ENCODE measurements at places on chromosomes 13 and 19.
A peak's percentile ranks its signal among the peaks of the same experiment; 100 is the strongest.

DNA sequence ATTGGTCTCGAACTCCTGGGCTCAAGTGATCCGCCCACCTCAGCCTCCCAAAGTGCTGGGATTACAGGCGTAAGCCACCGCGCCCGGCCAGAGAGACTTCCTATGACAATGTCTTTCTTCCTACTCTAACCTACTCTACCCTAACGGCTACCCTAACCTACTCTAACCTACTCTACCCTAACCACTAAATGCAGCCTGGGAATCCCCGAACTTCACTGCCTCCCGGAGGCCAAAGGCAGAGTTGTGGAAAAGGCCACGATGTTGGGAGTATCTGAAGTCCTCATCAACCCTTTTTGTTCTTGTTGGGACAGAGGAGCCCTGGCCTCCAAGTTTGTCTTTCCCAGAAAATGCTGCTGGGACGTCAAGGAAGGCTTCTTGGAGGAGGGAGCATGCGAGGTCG, 967 bp upstream of the NR2C2AP start:
- no peak for DNase-seq

DNA sequence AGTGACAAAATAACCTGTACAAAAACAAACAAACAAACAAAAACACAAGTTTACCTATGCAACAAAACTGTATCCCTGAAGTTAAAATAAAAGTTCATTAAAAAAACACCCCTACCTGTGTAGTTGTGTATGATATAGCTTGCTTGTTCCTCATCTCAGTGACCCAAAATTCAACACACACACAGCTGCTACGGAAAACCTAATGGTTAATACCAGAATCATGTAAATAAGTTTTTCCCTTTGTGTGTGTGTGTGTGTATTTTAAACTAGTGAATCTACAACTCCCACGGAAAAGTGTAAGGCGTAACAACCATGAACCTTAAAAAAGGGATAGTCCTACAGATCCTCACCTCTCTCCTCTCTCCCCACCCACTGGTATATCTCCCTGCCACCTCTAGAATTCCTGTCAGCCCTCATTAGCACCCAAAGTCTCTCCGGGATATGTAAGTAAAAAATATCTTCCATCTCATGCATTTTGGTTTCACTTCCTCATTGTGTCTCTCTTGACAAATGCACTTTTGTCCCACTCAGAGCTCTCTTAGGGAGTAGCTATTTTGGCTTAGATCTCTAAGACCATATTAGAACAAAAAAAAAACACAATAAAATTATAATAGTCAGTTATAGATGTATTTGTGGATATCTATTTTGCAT, 2236.5 kb downstream of the PCDH9 start:
- DNase-seq, result no peak

DNA sequence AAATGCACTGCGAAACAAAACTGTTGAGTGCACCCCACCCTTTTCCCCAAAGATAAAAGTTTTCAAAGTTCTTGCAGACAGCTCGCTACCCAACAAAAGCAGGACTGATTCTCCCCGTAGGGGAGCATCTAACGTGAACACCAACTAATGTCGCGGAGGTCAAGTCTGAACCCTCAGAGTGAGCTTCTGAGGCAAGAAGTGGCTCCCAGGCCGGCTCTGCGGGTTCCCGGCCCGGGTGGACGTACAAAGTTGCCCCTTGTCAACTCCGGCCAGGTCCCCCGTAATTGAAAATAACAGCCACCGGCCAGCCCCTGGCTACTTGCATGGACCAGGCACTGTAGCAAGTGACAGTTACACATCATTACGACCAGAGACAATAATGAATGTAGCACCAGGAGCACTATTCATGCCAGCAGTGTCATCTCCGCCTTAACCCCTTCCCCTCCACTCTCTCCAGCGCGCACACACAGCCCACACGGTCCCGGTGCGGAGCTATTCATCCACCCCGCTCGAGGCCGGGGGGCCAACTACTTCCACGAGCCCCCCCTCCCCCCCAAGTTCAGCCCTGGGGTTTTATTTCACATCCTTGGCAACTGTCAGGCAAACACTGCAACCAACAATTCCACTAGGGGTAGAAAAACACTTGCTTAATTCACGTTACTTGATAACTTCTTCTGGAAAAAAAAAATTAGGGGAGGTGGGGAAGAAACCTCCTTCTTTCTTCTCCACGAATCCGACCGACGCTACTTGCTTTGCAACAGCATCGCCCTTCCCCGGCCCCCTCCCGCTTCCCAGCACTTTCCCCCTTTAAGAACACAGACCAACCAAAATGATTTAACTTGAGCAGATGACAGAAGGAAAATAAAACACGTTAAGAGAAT, 1.2 kb downstream of the KLF12 start:
- peak; percentile 51 for DNase-seq

- DNase-seq, result no peak
Observed at GRCh38 chr19:8115805-8116396, 33.5 kb downstream of the FBN3 start.

DNA sequence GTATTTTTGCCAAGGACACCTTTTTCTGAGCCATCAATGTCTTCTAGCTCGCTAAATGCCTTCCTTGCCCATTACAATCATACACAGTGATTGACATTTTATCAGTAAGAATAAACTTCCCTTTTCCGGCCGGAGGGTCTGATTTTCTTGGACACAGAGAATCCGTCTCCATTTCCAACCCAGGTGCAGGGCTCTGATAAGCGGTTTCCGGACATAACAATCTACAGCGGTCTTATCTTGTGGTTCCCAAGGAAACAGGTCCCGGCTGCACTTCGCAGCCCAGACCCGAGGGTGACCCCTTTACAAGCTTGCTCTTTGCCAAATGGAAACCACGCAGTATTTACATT, 5.1 kb upstream of the ZNF77 start:
- peak; percentile 18 for DNase-seq

- DNase-seq, result no peak
Observed at GRCh38 chr13:102472650-102473049, 70.8 kb upstream of the FGF14 start.

GRCh38 chr13:30810261-30810701, 74.9 kb downstream of the ALOX5AP start:
- DNase-seq, result no peak
